ENCODE measurements at places on chromosomes 1 and 21.

DNA sequence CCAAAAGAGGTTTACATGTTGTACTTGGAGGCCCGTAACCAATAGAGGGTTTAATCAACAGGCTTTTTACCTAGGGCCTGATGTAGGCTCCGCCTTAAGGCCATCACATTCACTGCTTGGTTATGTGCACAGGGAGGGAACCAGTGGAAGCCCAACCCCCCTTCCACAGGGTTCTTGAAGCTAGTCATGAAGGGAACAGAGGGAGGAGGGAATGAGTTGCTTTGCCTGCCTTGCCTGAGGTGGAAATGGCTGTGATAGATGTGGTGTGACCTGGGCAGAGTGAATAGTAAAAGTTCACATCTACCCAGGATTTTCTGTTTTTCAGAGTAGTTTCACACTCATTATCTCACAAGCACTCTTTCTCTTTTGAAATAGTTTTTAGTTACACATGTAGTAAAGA lies 215.1 kb downstream of the ST6GALNAC3 start:
- no peak for DNase-seq

DNA sequence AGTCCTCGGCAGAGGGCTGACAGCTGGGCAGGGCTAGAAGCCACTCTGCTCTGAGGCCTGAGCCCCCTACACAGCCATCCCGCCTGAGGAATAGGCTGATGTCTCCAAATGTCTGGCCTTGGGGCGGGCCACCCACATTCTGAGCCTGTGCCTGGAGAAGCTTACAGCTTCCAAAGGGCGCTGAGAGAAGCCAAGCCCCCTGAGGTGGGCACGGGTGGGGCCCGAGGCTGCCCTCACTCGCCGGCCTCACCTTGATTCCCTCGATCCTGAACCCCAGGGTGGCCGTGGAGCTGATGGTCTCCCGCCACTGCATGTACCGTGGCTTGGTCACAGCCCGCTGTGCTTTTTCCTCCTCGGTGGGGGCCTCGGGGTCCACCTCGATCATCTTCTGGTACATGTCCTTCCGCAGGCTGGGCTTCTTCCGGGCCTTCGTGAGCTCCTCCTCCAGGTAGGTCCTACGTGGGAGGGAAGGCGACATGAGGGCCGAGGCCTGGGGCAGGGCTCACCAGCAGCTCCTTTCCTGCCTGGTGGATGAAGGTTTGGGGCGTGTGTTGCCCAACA lies 93.2 kb downstream of the STUM start:
- DNase-seq = no peak

DNA sequence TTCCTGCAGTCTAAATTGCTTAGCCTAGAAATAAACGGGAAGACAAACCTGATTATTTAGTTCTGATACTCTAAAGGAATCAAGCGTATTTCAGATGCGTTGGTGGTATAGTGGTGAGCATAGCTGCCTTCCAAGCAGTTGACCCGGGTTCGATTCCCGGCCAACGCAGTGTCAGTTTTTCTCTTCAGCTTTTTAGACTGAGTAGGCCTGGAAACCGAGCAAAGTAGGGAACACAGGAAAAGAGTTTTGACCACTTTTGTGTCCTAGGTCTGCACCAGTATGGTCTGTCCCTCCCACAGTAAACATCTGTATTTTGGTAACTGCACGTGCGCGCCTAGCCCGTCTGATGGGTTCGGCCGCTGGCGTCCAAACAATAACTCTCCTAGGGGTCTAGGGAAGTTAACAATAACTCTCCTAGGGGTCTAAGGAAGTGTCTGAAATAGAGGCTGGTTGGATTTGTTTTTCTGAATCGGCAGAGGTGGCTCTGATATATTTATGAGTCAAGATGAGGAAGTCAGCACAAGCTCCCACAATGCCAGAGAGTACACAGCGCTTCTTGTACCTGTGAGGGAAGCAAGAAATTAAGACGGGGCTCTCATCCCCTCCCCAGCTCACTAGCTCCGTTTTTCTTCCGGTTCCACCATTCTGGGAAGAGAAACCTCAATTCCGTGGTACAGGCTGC lies 15.6 kb upstream of the HJV start:
- DNase-seq = peak; percentile 85

GRCh38 chr1:101071470-101071891 lies 45.9 kb upstream of the DPH5 start:
- no peak for DNase-seq

DNA sequence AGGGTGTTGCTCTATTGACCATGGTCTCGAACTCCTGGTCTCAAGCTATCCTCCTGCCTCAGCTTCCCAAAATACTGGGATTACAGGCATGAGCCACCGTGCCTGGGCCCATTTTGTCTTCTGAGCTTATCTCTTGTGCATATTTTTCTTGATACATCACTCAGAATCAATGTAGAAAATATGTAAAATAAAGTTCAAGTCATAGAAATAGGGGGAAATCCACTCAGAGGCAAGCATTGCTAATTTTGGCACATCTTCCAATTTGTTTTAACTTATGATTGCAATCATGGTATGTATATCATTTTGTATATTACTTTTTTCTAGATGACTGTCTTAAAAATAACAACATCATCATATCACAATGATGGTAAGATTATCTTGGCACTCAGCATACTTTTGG lies 21.6 kb downstream of the RIT1 start:
- DNase-seq = peak; percentile 69

GRCh38 chr1:11316701-11317100 lies 43.7 kb downstream of the UBIAD1 start:
- DNase-seq = no peak

DNA sequence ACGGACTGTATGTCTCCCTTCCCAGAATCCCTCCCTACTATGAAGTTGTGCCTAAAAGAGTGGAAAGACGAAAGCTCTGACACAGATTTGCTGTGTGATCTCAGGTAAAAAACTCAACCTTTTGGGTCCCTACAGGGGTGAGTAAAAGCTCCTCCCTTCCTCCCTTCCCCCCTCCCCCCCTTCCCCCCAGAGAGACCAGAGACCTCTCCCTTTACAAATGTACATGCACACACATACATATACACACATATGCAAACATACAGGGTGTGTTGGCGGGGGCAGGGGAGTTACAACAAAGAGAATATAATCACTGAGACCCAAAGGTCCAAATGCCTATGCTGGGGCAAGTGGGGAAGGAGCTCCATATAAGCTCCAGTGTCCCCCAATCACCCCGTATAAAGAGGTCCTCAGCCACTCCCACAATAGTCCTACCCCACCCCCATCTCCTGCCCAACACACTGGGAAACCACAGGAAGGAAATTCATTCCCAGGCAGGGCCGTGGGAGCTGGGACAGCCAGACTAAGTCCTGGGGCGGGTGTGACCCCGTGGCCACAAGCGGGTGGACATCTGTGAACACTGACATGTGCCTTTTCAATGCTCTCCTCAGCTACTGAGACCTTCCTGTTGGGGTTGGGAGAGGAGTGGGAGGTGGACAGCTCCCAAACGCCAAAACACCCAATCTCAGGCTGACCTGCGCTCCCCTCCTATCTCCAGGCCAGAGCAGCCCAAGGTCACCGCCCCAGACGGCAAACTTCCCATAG lies 2.0 kb downstream of the MEF2D start:
- no peak for DNase-seq

DNA sequence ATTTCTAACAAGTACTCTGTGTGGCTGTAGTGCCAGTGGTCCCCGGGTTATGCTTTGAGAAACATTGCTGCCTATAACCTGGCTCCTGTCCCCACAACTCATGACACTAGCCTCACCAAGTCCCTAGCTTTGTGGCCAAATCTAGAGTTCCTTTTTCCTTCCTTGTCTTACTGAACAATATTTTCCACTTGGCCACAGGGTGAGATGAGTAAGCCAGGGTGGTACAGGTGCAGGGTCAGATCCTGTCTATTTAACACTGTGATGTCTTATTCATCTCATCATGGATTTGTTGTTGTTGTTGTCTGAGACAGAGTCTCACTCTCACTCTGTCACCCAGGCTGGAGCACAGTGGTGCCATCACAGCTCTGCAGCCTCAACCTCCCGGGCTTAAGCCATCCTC lies 18.6 kb downstream of the ARMH1 start:
- no peak for DNase-seq

- DNase-seq = no peak
These were observed 167.5 kb downstream of the ZNF281 start for GRCh38 chr1:200242110-200243041.

DNA sequence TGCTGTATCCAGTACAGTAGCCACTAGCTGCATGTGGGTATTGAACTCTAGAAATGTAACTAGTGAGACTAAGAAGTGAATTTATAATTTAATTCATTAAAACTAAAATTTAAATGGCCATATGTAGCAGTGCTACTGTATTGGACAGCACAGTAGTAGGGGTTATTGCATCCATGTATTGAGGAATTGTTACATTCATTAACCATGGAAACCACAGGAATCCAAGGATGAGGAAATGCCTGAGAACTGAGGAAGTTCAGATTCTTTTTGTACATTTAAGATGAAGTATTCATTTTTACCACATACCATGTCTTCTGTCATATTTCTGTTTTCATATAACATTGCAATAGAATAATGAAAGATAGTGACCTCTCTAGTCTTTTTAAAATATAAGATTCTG lies 2.6 kb downstream of the MTF2 start:
- peak; percentile 64 for DNase-seq

DNA sequence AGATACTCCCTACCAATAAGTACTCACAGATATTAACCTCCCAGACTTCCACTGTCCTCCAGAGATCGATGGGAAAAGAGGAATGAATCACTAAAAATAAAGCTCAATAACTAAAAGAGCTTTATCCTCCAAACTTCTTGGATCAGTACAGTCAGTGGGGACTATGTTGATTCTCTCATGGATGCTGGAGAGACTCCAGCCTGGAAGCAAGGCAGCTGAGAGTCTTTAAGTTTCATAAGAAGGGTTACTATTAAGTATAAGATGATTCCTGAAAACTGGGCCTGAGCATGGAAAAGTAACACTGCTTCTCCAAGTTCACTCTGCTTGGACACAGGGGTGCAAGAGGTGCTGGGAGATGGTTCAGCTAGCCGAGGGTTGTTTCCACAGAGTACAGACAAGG lies 6.2 kb upstream of the DDR2 start:
- no peak for DNase-seq

DNA sequence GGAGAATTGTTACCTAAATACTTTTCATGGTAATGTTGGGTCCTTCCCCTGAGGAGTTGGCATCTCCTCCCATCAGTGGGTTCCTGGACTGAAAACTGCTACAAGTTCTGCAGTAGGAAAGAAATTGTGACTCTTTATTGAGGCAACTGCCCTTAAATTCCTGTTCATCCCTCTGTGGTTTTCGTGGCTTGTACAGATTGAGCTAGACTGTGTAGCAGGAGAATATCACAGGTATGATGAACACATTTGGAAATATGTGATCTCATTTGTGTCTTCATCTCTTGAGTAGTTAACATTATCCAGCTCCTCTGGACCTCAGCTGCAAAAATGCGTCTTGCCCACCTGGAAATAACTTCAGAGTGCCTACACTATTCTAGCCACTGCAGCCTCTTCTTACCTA lies 390.6 kb downstream of the PTPRC start:
- DNase-seq = peak; percentile 67

DNA sequence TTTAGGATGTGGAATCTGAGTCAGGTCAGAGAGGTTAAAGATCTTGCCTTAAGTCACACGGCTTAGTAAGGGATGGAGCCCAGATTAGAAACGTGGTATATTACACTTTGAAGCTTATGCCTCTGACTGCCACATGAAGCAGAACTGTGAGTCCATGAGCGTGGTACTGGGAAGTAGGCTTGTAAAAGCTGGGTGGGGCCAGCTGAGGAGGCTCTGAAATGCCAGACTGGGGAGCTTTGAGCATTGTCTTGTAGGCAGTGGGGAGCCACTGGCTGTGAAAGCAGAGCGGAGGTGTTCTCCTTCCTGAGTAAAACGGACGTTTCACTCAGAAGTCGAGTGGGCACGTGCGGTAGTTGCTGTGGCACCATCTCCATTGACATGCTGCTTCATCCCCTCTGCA lies 72.6 kb upstream of the USP24 start:
- no peak for DNase-seq
